Osteoblast (primary cell): ENCODE measurements at places on chromosomes 1 and 21. TPM values are rescaled to one million over a fixed set of nuclear protein-coding genes. Genes with fewer than 3 reads are reported as not detected.

DNA sequence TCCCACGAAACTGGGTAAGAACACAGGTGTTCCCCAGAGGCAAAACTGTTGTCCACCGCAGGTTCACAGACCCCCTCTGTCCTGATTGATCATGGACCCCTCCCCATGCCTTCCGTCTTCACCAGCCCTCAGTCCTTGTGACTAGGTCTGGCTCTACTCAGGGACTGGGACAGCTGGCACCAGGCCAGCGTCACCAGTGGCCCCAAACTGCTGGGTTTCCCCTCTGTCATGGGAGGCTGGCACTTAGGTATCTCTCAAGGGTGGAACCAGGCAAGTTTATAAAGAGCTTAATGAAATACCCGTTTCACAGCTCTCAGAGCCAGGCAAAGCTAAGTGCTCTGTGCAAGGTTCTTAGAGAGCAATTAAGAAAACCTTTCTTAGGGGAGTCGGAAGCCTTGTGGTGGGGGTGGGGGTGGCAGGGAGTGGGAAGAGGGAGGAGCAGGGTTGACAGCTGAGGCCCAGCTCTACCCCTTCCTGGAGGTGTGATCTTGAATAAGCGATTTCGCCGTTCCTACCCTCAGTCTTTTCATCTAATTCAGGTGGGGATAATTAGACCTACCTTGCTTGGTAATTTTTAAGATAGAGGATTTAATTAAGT, 35.0 kb upstream of the IFNLR1 start:
- DNase-seq, result no peak

C4BPA gene
- not detected in 2 replicates for total RNA-seq

GRCh38 chr1:203666609-203667008, 40.0 kb downstream of the ATP2B4 start:
- no peak for DNase-seq

GRCh38 chr21:42061195-42061985, 9.7 kb upstream of the UMODL1 start:
- DNase-seq, result peak; percentile 56

DNA sequence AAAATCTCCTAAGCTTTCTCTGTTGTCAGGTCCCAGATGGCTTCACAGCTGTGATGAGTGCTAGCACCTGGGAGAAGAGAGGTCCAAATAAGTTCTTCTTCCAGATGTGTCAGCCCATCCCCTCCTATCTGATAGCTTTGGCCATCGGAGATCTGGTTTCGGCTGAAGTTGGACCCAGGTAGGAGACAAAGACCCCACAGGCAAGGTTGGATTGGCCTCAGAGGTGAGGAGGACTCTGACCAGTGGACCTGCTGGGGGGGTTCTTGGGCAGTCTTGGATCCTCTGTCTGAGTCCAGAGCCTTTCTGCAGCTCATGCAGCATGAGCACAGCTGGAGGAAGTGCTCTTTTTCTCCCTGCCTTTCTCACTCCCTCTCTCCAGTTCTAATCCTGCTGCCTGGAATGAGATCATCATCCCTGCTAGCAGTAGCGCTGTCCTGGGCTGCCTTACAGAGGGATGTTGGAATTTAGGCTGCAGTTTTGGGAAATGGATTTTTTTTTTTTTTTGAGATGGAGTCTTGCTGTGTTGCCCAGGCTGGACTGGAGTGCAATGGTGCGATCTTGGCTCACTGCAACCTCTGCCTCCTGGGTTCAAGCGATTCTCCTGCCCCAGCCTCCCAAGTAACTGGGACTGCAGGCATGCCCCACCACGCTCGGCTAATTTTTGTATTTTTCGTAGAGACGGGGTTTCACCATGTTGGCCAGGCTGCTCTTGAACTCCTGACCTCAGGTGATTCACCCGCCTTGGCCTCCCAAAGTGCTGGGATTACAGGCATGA, 7.1 kb downstream of the RNPEP start:
- DNase-seq, result no peak

DNA sequence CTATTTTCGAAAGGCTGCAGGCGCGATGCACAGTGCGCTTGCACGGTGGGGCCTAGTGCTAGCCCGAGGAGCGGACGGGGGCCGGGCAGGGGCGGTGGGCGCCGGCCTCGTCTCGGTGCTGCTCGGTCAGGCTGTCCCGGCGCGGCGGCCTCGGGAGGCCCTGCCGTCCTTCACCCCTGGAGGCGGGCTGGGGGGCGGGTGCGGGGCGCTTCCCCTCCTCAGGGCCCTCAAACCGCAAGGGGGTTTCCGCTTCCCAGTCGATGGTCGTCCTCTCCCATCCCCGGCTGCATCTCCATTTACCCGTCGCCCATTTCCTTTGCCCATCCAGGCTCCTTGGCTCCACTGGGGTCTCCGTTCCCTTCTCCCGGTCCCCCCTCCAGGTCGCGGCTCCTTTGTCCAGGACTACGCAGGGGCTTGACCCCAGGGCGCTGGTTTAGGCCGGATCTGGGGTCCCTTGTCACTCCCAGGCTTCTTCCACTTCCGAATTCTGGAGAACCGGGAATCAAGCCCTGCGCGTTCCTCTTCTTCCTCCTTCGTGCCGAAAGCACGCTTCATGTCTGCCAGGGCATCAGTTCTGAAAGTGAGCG, 196.3 kb upstream of the LMO4 start:
- peak; percentile 52 for DNase-seq

DNA sequence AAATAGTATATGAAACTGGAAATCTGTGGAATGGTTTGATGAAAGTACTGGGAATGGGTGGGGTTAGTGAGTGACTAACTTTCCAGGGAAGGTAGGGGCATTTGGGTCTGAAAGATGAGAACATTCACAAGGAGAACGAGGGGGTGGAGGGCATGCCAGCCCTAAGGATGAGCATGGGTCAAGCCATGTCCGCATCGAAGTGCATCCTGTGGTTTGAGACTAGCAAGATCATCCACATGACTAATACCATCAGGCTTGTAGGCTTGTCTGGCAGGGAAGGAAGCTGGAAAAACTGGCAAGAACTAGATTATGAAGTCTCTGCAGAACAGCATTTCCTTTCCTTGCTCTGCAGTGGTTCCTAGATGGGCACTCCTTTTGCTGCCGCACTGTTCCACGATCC, 70.4 kb upstream of the UBE2U start:
- peak; percentile 84 for DNase-seq

- no peak for DNase-seq
Observed at GRCh38 chr1:182391028-182391361, 595 bp downstream of the GLUL start.

GJA8 gene
- not detected in 2 replicates for total RNA-seq

DNA sequence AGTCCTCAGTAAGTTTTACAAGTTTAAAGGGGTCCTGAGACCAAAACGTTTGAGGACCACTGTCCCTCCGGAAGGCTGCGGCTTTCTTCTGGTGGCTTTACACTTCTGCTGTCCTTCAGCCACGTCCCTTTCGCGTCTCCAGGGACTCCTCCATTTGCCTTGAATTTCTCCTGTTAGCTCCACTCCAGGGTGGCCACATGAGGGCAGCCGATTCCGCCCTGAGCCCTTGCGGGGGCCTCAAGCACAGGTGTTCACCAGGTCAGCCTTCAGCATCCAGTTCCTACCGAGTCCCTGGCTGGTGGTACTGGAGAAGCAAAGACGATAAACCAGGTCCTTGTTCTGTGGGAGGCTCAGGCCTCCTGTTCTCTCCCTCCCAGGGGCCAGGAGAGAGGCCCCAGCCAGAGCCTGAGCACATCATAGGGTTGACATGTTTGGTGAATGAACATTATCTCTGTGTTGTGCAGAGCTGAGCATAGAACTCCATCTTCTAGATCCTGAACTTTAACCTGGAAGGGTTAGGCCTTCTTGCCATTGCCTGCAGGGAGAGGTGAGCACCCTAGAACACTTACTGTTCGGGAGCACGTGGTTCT, 27.4 kb upstream of the COQ8A start:
- DNase-seq, result no peak

DNA sequence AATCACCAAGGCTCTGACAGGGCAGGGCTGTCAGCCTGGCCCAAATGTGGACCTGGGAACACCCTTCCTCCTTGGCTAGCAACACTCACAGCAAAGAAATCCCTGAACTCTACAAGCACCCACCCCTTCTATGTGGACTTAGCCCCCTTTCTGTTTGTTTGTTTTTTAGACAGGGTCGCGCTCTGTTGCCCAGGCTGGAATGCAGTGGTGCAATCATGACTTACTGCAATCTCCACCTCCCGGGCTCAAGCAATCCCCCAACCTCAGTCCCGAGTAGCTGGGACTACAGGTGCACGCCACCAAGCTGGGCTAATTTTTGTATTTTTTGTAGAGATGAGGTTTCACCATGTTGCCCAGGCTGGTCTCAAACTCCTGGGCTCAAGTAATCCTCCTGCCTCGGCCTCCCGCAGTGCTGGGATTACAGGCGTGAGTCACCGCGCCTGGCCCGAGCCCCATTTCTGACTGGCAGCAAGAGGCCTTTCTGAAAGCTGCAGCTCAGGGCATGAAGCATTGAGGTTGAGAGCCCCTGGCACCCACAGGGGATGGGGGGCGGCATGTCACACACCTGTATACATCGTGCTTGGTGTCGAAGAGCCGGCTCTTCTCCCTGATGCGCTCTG, 16.2 kb downstream of the RIPK4 start:
- DNase-seq, result no peak

DNA sequence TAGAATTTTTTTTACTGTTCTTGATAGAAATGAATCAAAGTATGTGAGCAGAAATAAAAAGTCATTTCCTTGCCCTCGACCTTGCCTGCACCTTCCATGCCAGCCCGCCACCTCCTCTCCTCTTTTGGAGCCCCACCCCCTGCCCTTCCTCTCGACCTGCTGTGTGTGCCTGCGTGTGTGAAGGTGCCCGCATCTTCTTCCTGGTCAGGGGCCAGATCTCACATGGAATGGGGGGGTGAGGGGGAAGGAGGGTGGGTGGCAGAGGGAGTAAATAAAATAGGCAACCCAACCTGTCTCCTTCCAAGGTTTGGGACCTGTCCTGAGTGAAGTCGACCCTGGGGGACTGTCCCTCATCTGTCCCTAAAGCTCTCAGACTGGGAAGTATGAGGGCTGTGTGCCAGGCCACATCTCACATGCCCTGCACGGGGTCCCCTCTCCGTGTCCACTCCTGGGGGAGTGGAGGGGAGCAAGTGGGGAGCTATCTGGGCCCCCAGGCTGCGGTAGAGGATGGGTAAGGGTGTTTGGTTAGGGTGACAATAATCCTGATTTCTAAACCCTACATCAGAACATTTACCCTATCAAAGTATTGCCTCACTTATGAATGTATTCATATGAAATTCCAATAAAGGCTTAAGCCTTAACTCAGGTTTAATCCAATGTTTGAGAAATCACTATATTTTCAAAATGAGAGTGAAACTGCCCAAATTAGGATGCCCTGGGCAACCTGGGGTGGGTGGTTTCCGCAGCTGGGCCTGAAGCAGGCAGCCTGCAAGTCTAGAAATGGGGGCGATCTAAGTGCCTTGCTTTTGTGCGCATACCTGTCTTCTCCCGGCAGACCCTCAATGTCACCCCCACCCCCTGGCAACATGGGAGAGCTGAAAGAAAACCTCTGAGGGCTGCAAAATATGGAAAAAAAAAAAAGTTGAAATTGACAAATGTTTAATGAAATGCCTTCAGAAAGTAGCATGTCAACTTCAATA, 15.4 kb downstream of the AMPD2 start:
- DNase-seq, result no peak

FCRL1 gene
- not detected in 2 replicates for total RNA-seq

TMOD4 gene
- 0.36 TPM in 1 of 2 replicates, not detected in the other for total RNA-seq

LRRC39 gene
- 0.36 and 1.2 TPM in 2 replicates for total RNA-seq

DNA sequence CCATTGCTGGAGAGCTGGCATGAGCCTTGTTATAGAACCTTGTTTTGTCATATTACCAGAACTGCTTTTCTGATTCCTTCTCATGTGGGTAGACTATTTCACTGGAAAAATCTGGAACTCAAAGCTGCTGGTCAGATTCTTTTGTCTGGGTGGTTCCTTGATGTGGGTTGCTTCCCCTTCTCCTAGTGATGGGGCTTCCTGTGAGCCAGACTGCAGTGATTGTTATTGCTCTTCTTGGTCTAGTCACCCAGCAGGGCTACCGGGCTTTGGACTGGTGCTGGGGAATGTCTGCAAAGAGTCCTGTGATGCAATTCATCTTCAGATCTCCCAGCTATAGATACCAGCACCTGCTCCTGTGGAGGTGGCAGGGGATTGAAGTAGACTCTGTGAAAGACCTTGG, 59.4 kb downstream of the GPR137B start:
- DNase-seq, result no peak

DNA sequence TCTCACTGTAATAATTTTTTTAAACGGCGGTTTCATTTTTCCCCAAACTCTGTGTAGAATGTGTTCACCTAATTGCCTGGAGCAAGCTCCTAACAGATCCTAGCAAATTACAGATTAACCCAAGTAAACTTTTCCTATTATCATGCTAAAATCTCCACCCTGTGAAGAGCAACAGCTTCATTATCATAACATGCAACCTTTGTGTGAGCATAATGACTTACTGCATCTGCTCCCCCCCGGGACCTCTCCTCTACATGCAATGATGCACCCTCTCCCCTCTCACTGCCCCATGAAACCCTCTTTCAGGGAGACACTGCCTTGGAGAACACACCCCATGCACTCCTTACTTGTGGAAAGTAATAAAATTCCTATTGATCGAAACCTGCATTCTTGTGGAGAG, 717.0 kb upstream of the TMPRSS15 start:
- DNase-seq, result no peak

GRCh38 chr1:232891071-232891470, 59.3 kb upstream of the NTPCR start:
- DNase-seq, result peak; percentile 95

SFN gene
- under 0.01 and 0.29 TPM in 2 replicates for total RNA-seq

DCST2 gene
- total RNA-seq, result not detected in 2 replicates

DNA sequence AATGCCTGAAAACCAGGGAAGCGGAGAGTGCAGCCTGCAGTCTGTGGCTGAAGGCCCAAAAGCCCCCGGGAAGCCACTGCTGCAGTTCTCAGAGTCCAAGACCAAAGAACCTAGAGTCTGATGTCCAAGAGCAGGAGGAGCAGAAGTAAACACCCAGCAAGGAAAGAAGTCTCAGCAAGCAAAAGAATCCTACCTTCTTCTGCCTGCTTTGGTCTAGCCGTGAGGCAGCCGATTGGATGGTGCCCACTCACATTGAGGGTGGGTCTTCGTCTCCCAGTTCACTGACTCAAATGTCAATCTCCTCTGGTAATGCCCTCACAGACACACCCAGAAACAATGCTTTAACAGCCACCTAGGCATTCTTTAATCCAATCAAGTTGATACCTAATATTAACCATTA, 217.5 kb downstream of the PLA2G4A start:
- DNase-seq, result no peak

RNU11 gene
- not detected in 2 replicates for total RNA-seq

DNA sequence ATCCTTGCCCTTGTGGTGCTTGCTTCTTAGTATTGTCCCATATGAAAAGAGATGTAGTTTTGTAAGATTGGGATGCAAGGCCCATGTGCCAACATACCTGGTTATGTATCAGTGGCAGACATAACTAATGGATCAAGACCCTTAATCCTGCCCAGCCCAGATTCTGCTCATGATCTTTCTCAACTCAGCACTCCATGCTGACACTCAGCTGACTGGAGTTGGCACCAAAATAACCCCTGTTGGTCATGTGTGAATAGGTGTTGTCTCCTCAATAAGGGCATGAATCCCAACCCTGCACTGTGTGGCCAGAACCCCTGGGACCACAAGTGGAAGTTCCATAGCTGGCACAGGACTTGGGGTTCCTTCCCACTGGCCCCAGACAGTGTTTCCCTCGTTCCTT, 13.9 kb upstream of the CNR2 start:
- DNase-seq, result peak; percentile 60

OLFML3 gene
- 359 and 418 TPM in 2 replicates for total RNA-seq

- DNase-seq, result no peak
Observed at GRCh38 chr1:47696737-47697441, 259.0 kb downstream of the FOXD2 start.

- DNase-seq, result no peak
Observed at GRCh38 chr21:26783466-26784195, 61.6 kb downstream of the ADAMTS1 start.
